NCI-H774 (cell line): ENCODE measurements at places on chromosomes 4 and X.

DNA sequence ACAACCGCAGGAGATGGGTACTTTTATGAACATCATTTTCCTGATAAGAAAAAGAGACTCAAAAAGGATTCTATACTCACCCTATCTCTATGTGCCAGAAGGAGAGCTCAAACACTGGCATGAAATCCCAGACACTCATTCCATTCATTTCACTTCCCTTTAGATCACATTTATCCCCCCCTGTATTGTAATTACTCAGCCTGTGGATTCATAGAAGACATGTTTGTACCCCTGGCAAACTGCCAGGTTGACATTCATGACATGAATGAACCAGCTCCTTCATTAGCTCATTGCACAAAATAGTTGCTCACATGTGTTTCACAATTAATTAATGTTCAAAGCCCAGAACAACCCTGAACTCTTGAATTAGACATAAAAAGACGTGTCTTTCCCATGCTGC, 4.9 kb downstream of the SMR3A start:
- peak; percentile 53 for DNase-seq

DNA sequence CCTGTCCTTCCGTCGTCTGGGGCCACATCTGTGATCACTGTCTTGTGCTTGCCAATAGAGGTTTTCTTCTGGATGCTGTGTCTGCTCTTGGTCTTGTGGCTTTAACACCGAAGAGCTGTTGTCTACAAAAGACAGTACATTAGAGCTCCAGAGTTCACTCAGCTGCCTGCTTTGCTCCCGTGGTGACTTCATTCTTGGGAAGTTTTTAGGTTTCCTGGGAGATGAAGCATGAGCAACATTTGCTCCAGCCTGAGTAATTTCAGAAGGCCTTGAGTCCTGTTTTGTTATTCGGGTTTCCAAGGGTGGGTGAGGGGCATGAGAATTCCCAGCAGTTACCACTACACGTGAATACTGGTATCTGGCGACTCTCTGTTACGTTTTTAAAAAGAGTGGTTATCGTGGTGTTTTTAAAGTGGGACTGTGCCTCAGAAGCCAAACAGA, 189.2 kb downstream of the SHROOM3 start:
- no peak for DNase-seq

GRCh38 chr4:174122705-174123104, 160.8 kb downstream of the FBXO8 start:
- no peak for DNase-seq

- no peak for DNase-seq
These were observed 24.8 kb downstream of the MRFAP1 start for GRCh38 chr4:6665320-6665654.

GRCh38 chr4:139229534-139230039, 50.4 kb downstream of the MGARP start:
- DNase-seq: peak; percentile 6

DNA sequence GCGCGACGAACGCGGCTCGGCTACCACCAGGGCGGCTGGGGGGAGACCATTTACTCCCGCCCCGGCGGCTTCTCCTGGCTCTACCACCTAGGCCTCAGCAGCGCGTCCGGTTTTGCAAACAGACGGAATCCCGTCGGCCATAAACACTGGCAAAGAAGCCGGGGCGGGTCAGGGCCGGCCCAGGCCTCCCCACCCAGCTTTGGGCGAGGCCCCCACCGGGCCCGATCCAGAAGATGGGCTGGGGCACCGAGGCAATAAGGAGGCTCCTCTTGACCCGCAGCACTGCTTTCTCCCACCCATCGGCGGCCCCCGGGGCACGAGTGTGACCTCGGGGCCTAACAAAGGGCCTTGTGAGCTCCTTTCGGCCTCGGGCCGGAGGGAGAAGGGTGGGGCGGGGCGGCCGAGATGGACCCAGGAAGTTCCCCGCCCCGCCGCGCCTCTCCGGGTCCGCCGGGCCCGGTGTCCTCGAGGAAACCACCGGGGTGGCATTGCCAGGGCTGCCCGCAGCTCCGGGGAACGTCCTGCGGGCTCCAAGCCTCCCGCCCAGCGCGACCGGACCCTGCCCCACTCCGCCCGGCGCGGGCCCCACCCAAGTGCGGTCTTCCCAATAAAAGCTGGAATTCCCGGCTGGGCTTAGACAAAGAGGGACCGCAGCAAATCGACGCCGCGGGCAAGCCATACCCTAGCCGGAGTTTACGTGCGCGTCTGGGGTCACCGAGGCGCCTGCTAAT, 5.9 kb downstream of the BCOR start:
- no peak for DNase-seq

- no peak for DNase-seq
These were observed 519.5 kb downstream of the BCOR start for GRCh38 chrX:39577985-39578869.
